ENCODE measurements at places on chromosomes 2 and 18.
A peak's percentile ranks its signal among the peaks of the same experiment; 100 is the strongest.

DNA sequence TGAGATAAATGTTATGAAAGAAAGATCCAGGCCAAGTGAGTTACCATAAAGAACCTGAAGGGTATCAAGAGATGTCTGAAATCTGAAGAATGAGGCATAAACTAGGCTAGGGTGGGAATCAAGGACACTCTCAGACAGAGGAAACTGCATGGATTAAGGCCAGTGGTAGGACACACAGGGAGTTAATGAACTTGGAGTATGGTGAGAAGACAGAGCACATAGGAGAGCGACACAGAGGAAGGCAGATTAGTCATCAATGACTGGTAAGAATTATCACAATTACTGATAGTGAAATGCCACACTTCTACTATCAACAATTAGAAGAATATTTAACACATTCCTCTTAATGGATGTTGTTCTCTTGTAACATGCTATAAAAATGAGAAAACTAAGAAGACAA is 76.9 kb downstream of the TTC21B start:
- no peak for DNase-seq

- peak; percentile 41 for DNase-seq
Measured at GRCh38 chr2:42843131-42843530, 50.7 kb upstream of the HAAO start.

GRCh38 chr2:134261398-134262131 is 7.7 kb downstream of the MGAT5 start:
- peak; percentile 36 for DNase-seq

GRCh38 chr2:160168878-160169277 is 31.2 kb downstream of the ITGB6 start:
- no peak for DNase-seq

DNA sequence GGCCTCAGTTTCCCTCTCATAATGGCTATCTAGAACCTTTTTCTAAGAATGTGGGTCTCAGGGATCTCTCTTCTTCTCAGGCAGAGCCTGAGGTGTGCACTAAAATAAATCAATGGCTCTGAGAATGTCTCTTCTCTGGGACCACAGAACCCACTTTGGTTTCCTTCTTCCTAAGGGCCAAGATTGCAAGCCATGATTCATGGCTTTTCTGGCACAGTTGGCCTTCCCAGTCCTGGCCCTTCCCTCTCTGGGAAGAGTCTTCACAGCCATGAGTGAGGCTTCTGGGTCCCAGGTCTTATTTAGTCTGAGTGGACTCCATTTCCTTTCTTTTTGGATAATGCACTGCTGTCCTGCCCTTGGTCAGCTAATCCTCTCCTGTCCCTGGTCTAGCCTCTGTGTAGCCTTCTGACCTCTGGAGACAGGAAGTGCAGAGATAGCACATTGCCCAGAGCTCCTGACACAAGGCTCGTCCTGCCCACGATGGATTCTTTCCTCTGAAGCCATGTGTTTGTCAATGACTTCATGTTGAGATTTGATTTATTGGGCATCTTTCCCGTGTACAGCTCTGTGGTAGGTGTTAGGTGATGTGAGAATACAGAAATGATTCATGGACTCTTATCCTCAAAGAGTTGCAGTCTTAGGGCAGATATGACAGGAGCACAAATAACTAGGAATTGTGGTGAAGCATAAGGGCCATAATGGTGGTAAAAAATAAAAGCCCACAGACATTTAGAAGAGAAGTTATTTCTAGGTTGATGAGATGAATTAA is 245.0 kb downstream of the CLIP4 start:
- no peak for DNase-seq

DNA sequence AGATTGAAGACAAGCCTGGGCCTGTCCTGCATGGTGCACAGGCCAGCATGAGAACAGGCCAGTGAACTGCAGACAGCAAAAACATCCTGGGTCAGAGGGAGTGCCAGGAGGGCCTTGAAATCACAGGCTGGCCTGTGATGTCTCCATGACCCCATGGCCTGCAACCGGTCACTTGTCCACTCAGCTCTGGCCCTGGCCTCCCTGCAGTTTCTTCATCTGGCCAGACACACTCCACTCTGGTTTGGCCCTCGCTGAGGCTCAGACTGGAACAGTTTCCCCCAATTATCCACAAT is 12.6 kb downstream of the CYRIA start:
- no peak for DNase-seq

GRCh38 chr2:15744820-15745219 is 153.2 kb downstream of the DDX1 start:
- DNase-seq: no peak

- no peak for DNase-seq
Measured at GRCh38 chr2:96501471-96501874, 3.7 kb downstream of the NEURL3 start.

- no peak for DNase-seq
Measured at GRCh38 chr18:65876310-65876709, 125.5 kb downstream of the CDH7 start.

GRCh38 chr2:8298783-8299182 is 383.1 kb upstream of the ID2 start:
- DNase-seq: peak; percentile 89

DNA sequence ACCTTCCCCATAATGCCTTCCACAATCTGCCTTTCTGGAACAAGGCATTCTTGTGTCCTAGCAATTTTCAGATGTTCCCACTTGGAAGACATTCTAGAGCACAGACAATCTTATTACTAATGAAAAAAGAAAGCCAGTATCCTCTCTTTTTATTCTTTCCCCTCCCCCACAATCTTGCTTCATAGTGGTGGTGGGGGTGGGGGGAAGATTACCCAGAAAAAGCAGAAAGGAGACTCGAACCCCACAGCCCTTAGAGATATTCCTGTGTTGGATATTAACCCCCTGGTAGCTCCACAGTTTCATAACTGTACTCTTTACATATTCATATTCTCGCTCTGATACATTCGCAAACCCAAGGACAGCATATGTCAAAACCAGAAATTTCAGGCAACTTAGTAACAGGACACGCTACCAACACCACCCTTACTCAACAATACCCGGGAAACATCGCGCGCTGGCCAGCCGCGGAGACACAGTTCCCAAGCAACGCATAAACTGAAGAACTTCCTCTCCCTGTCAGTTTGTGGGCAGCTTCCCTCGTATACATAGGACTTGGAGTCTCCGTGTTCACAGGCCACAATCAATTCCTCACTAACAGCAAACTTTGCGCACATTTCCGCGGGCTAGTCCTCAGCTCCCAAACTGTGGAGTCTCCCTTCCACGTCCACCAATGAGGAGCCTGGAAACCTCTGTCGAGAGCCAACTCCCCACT is 793 bp downstream of the NR4A2 start:
- peak; percentile 91 for DNase-seq

GRCh38 chr2:54287532-54287931 is 31.5 kb upstream of the TSPYL6 start:
- DNase-seq: no peak

DNA sequence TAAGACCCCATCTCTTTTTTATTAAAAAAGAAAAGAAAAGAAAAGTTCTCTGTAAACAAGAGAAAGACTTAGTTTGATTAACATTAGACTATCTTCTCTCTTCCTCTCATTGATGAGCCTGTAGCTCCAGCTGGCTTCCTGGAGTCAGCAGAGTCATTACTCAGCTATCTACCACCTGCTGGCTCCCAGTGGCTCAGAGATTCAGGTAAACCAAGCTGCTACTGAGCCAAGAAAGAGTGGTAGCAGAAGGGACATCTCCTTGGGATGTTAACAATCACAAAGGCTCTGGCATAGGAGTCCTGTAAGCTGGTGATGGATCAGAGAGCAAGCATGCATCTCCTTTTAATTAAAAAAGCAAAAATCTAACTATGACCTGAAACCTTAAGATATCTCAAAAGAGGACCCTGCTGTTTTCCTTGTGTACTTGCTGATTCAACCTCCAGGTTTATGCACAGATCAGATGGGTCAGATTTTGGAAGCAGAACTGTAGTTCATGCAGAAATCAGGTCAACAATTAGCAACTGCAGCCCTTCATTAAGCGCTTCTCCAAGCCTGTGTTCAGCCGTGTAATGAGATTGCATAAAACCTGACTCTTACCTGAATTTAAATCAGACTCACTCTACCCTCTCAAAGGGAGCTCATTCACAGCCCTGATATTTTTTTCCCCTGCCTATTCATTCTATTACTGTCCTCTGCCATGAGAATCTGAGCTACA is 225.8 kb downstream of the RNF152 start:
- DNase-seq: no peak

GRCh38 chr2:30351116-30351515 is 95.9 kb upstream of the LCLAT1 start:
- DNase-seq: no peak

GRCh38 chr2:16647992-16648617 is 17.5 kb downstream of the CYRIA start:
- no peak for DNase-seq

DNA sequence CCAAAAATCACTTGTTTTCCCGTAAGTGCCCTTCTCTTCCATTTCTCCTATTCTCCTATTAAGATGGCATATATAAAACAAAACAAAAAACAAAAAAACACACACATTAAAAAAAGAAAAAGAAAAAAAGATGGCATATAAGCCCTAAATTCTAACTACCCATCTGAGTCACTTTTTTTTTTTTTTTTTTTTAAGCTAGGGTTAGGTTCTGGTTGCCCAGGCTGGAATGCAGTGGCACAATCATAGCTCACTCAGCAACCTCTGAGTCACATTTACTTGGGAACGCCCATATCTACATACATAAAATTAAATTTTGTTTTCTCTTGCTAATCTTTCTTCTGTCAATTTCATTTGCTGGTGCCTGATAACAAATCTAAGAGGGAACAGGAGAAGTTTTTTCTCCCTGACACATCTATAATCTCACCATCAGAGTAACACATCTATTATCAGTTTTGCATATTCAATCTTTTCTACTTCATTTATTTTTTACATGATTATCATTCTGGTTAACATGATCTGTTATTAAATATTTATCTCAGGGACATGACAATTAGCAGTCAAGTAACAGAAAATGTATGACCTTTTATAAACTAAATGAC is 52.1 kb downstream of the EEF1B2 start:
- DNase-seq: no peak

- DNase-seq: no peak
Measured at GRCh38 chr2:46299365-46300263, 2.4 kb downstream of the EPAS1 start.

GRCh38 chr2:66985906-66986305 is 411.2 kb upstream of the ETAA1 start:
- no peak for DNase-seq

DNA sequence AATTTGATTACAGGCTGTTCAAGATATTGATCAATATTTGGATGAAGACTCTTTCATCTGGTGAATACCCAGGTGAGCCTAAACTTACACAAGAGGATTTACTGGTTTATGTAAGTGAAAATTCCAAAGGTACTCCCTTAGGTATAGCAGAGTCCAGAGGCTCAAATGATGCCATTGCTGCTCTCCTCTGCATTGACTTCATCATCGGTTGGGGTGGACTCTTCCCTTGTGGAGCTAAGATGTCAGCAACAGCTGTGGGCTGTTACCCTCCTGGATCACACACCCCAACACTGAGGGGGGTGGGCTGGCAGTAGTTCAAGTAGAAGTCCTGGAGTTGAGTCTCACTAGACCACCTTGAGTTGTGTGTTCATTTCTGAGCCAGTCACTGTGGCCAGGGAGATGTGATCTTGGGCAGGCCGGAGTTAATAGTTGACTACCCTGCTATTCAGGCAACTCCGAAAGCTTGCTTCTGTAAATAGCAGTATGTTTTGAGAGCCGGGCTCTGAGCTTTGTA is 236.9 kb downstream of the PTPRM start:
- DNase-seq: no peak

DNA sequence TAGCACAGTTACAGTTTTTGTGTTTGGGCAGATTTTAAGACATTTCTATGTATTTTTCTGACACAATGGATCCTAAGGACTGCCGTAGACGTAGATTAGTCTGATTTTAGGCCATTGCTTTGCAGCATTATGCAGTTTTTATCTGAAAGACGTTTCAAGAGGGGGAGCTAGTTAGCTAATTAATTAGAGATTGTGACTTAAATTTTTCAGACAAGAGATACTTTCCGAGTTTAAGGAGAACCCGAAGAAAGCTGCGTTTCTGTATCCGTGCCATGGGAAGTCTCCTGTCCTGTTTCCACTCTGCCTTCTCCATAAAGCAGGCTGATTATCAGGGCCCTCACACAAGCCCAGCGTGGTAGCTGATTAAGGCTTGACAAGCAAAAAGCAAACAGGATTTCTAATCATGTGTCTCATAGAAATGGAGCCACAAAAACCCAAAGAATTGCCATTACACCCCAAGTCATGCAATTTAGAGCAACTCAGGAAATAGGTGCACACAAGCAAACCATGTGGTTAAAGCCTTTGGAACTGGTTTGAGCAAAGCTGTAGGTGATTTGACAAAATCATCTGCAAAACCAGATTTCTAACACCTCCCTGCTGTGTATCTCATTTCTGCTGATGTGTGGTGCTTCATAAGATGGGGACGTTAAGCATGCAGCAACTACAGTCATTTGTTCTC is 808.1 kb downstream of the RNF144A start:
- DNase-seq: peak; percentile 38

DNA sequence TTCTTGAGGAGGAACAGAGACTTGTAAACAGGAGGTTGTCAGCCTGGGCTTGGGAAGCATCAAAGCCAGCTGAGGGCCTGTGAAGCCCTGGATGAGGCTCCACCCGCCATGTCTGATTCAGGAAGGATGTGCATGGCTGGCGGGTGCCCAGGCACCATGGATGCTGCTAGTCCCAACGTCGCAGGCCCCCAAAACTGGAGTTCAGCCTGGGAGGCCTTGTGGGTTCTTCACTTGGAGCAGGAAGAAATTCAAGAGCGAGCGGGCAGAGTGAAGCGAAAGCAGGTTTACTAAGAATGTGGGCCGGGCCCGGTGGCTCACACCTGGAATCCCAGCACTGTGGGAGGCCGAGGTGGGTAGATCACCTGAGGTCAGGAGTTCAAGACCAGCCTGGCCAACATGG is 12.1 kb upstream of the PXDN start:
- DNase-seq: no peak

DNA sequence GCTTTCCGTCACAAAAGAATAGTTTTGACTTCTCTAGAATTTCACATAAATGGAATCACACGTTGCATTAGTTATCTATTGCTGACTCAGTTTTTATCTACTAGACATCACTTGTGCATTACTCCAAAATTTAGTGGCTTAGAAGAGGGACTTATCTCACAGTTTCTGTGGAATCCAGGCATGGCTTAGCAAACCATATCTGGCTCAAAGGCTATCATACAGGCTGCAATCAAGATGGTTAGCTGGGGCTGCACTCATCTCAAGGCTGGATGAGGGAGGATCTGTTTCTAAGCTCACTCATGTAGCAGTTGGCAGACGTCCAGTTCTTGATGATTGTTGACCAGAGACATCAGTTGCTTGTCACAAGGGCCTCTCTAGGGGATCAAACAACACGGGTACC is 6.6 kb upstream of the DSC3 start:
- DNase-seq: no peak

DNA sequence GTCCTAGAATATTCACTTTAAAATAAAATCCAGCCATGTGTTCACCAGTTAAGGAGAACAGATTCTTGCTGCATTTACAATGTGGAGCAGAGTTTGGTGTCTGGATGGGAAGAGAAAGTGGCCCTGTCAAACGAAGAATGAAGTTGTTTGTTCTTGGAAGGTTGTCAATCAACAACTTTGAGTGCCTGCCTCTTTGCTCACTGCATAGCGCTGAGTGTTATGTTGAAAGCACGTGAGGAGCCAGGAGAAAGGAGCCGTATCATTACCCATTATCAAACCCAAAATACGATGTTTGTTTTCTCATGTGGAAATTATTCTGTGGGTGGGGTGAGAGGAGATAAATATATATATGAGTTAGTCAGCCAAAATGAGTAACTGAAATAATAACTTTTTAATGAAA is 492.5 kb upstream of the POU3F3 start:
- DNase-seq: no peak

GRCh38 chr18:43061816-43062215 is 53.7 kb downstream of the RIT2 start:
- no peak for DNase-seq

GRCh38 chr2:130371723-130372054 is 15.8 kb downstream of the PTPN18 start:
- no peak for DNase-seq

All from common myeloid progenitor, CD34-positive (primary cell).